ENCODE measurements at places on chromosomes 13 and 19.

- no peak for DNase-seq
Observed at GRCh38 chr13:97413694-97414093, 20.3 kb upstream of the RAP2A start.

- DNase-seq: peak; percentile 31
Observed at GRCh38 chr19:48962029-48962848, 2.9 kb upstream of the FTL start.

- peak; percentile 52 for DNase-seq
Observed at GRCh38 chr13:41268764-41269163, 5.4 kb upstream of the MTRF1 start.

DNA sequence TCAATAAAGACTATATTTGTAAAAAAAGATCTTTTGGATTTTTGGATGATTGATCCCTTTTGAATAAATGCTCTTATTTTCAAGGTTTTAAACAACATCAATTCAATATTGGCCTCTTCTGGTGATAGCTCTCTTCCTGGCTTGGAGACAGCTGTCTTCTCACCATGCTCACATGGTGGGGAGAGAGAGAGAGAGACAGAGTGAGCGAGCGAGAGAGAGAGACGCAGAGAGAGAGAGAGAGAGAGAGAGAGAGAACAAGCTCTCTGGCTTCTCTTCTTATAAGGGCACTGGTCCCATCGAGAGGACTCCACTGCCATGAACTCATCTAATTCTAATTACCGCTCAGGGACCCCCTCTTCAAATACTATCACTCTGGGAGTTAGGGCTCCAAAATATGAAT, 32.1 kb upstream of the FARP1 start:
- DNase-seq: no peak

DNA sequence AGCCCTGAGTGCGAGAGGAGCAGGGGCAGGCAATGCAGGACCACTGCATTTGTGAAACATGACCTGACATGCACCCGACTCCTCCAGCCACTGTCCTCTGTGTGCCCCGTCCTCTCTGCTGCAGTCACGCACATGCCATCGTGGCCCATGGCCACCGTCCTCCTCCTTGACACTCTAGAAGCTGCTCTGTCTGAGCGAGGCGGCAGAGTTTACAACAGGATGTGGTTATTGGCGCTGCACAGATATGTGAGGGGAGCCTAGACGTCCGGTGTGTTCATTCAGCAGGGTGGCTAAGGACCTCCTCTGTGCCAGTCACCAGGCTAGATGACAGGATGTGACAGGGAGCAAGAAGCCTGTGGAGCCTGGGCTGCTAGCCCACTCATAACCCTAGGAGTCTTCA, 277.8 kb downstream of the FOXO1 start:
- no peak for DNase-seq

DNA sequence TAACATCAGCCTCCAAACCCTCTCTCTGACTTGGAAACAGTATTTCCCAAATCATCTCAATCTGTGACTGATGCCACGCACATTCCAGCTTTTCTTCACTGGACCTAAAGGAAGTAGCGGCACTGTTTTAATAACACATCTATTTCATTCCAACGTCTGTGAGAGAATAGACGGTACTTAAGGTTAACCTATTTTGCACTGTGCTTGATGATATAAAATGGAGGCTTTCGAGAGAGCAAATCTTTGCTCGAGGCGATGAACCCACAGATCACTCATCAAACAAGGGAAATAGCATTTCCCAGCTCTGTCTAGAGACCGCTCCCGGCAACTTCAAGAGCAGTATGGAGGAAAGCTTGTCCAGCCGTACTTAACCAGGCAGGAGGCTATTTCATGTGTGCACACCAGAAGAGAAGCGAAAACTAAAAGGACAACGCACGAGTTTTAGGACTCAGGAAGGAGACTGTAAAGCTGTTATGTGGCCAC, 2.9 kb downstream of the UBL3 start:
- peak; percentile 64 for DNase-seq

- DNase-seq: no peak
Observed at GRCh38 chr13:30435911-30436451, 13.7 kb downstream of the UBE2L5 start.

GRCh38 chr13:85212692-85213091, 586.5 kb downstream of the SLITRK6 start:
- no peak for DNase-seq

GRCh38 chr19:45782162-45782691, at the start of gene DMPK:
Gene DMPK (minus strand): TSS chr19:45782490. CDS start chr19:45782352, 138 bp downstream.
- DNase-seq: no peak

- DNase-seq: no peak
Observed at GRCh38 chr19:6803036-6803404, 30.5 kb downstream of the VAV1 start.

DNA sequence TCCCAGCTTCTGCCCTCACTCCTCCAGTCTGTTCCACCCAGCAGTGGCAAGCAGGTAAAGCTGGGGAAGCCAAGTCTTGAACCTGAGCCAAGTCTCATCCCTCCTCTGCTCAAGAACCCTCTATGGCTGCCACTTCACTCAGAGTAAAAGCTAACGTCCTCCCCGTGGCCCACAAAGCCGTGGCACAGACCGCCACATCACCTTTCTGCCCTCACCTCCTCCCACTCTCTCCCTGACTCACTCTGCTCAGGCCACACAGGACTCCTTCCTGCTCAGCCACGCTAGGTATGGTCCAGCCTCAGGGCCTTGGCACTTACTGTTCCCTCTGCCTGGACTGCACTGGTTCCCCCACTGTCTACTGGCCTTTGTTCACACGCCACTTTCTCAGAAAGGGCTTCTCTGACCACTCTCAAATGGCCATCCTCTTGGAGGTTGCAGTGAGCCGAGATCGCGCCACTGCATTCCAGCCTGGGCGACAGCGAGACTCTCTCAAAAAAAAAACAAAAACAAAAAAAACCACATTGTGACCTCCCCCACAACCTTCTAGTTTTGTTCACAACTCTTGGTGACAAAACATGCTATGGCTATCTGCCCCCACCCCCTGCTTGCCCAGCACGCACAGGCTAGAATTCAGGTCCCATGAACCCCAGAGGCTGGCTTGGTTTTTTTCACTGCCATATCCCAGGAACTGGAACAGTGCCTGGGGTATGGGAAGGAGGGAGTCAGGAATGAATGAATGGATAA, 15.8 kb downstream of the NDUFB7 start:
- peak; percentile 24 for DNase-seq

DNA sequence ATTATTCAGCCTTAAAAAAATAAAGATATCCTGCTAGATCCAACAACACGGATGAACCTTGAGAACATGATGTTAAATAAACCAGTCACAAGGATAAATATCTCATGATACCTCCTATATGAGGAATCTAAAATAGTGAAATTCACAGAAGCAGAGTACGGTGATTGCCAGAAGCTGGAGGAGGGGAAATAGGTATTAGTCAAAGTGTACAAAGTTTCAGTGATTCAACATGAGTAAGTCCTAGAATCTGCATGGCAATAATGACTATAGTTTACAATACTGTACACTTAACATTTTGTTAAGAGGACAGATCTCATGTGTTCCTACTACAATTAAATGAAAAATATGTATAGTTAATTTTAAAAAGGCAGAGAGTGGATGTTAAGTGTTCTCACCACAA, 206.6 kb upstream of the SLC10A2 start:
- peak; percentile 34 for DNase-seq

DNA sequence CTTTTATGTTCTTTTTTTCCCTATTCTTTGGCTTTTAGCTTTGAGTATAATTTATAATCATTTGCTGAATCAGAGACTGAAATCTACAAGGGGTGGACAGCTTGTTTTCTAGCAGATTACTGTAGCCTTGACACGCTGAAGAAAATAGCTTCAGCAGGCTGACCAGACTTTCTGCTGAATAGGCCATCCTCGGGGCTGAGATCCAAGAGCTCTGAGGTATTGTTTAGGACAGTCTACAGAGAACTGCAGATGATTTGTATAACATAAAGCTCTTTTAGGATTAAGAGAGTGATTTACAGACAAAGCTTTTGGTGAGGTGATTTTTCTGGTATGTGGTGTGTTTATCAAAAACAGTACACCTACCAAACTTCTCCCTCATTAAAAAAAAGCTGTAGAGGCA, 16.8 kb downstream of the POLR1D start:
- peak; percentile 36 for DNase-seq

DNA sequence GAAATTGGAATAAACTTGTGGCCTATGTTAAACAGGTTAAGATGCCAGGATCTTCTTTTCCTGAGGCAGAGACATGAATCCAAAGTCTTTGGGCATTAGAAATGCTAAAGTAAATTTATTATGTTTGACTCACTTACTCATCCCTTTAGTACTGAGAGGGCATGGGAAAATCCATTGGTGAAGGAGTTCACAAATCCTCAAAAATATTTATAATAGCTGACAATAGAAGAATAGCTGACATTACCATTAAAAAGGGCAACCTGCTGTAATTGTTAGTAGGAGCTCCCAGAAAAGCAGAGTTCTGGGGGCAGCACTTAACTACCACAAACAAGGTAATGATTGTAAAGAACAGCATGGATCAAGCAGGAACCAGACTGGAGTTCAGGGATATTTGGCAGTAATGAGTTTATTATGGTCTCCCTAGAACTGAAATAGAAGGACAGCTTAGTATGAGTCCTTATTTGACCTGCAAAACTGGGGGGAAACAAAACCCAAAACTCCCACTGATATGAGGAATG, 285.8 kb upstream of the KLHL1 start:
- DNase-seq: no peak

DNA sequence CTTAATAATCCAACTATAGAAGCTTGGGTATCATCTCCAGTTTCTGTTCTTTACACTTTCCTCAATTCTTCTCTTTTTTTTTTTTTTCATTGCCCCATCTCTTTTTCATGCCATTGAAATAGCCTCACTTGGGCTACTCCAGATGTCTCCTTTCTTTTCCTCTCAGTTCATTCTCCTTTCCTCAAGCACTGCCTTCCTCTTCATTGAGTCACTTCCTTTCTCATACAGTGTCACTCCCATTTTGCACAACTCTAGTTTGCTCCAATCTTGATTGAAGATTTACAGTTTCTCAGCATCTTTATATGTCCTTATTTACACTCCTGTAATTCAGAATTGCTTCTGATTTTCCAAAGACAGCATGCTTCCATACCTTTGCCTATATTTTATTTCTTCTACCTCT, 61.3 kb downstream of the IPO5 start:
- peak; percentile 79 for DNase-seq

DNA sequence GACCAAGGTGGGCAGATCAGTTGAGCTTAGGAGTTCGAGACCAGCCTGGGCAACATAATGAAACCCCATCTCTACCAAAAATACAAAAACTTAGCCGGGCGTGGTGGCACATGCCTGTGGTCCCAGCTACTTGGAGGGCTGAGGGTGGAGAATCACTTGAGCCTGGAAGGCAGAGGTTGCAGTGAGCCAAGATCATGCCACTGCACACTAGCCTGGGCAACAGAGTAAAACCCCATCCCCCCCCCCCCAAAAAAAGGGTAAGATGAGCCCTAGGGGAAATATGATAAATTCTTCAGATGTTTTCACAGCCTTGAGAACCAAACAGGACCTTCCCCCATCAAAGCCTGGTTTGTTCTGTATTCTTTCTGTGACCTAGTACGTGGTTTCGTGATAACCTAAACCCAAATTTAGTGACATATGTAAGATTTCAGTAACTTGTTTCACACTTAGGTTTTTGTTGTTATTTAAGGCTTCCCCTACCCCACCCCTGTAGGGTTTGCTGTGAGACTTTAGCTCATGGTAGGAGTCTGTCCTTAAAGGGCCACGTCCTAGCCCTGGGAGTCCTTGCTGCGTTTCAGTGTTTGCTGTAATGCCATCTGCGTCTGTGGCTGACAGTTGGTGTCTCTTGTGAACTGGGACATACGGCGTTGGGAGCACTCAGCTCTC, 49.6 kb downstream of the MYO9B start:
- DNase-seq: no peak

DNA sequence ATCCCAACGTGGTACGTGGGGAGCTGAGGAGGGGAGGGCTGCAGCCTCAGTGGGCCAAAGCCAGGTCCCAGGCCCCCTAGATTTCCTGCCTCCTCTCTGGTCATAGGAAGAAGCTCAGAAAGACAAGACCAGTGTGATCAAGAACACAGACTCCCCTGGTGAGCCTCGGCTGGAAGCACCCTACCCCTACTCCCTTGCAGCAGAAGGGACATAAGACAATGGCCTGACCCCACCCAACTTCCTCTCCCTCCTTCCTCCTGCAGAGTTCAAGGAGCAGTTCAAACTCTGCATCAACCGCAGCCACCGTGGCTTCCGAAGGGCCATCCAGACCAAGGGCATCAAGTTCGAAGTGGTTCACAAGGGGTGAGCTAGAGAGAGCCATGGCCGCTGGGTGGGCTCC, 11.5 kb downstream of the PODNL1 start:
- DNase-seq: no peak

- no peak for DNase-seq
Observed at GRCh38 chr19:409516-410242, 732 bp upstream of the C2CD4C start.

DNA sequence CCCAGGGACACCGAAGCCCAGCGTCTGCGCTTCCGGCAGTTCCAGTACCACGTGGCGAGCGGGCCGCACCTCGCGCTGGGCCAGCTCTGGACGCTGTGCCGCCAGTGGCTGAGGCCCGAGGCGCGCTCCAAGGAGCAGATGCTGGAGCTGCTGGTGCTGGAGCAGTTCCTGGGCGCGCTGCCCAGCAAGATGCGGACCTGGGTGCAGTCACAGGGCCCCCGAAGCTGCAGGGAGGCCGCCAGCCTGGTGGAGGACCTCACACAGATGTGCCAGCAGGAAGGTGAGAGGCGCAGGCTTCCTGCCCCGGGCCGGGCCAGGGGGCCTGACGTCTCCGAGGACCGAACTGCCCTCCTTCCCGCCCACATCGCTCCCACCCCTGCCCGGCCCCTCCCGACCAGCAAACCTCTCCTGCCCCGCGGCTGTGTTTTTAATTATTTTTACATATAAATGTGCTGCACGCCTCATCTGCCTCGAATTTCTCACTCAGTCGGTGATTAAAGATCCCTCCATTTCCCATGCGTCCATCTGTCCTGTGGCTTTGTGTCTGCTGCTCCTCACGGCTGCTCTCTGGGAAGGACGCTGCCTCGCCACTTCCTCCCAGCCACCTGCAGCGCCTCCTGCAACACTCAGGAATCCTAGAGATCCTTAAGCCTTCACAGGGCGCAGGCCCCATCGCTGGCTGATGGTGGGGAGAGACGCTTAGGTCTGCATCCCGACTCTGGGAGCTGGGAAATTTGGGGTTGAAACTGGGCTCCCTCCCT, 4.3 kb downstream of the ZSCAN1 start:
- DNase-seq: no peak

GRCh38 chr19:36488846-36489117, 579 bp downstream of the ZNF566 start:
- DNase-seq: peak; percentile 4

DNA sequence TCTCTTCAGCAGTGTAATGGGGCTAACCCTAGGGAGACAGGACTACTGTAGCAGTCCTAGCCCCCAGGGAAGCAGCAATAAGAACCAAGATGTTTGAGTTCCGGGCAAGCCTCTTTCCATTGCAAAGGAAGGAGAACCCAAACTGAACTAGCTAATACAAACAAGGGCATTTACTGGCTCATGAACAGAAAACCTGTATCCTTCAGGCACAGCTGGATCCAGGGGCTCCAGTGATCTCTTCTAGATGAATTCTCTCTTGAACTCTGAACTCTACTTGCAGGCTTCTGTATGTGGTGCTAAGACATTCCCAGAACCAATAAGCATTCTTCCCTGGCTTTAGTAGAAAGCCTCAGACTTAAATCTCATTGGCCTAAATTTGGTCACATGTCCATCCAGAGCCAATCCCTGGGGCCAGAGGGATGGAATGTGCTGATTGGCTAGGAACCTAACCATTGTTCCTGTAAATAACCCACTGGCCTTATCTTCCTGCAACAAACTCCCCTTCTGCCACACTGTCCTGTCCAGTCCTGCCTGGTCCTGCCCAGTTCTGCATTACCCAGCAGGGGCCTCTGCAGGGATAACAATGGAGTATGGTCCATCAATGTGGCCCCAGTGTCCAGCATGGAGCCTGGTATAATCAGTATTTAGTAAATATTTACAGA, 3.9 kb upstream of the PODNL1 start:
- peak; percentile 20 for DNase-seq

Measured in fibroblast of mammary gland (primary cell).